ENCODE measurements at places on chromosomes 5 and 9.

DNA sequence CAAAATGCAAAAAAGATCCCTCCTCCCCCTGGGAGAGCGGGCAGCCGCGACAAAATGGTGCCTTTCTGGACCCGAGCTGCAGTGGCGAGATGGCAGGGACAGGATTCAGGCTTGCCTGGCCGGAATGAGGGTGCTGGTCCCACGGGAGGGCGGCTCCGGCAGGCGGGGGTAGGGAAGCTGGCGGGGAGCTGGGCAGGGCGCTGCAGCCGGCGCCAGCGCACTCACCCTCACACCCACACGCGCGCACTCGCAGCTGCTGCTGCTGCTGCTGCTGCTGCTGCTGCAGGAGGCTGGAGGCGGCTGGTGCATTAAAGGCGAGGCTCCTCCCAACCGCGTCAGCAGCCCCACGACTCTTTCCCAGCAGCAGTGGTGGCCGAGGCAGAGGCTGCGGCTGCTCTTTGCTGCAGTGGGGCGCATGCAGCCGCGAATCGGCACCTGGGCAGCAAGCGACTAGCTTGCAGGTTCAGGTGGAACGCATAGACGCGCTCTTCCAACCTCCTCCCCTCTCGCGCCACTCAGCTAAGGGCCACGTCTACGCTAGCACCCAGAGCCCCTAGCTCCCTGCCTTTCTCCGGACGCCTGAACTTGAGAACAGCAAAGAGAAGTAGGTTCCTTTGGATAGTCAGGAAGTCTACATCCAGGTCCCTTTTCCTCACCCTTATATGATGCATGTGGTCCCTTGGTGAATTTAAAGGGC lies at the start of gene PPP2R2B:
PPP2R2B (minus strand) TSS at position 282 of the 697 bp plus-strand sequence.
- DNase-seq, result no peak

DNA sequence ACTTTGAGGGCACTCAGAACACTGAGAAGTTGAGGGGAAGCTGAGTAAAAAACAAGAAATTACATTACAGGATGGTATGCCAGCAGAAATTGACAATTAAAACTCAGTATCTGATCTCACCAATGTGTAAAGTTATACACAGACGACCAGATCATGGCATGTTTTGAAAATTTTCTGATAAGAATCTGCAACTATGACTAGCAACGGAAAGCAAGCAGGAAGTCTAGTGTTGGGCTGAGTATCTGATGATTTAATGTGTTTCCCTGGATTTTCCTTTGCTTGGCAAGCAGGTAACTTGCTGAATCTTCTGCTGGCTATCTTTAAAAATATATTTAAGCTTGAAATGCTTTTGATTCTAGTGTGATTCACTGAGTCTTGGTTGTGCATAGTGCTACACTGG lies 5.2 kb upstream of the GCNT4 start:
- no peak for DNase-seq

DNA sequence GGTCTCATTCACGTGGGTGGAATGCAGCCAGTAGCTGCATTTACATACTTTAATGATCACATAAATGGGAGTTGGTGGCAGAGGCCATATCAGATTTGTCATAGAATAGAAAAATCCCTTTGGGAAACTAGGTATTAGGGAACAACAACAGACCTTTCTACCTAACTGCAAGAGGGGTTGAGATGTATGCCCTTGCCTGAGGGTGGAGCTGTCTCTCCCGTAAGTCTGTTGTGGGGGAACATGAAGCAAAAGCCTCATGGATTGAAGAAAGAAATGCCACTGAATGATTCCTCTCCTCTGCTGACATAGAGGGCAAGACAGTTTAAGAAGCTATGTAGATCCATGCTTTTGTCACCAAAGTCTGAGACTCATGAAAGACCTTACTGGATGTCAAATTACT lies 461.3 kb downstream of the SPOCK1 start:
- DNase-seq, result no peak

DNA sequence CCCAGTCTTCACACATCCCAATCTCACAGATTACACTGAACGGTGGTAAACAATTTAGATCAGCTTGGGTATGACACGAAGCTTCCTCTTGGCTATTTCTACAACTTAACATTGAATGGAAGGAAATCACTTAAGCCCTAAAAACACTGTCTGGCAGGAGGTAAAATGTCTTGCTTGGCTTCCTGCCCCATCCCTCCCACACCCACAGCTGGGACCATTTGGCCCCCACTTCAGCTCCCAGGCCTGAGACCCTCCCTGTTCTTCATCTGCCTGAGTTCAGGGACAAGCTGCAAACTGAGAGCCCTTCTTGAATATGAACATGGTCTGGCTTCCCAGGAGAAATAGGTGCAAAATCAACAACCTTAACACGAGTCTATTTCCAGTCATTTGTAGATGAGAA lies 3.4 kb upstream of the COL15A1 start:
- no peak for DNase-seq

DNA sequence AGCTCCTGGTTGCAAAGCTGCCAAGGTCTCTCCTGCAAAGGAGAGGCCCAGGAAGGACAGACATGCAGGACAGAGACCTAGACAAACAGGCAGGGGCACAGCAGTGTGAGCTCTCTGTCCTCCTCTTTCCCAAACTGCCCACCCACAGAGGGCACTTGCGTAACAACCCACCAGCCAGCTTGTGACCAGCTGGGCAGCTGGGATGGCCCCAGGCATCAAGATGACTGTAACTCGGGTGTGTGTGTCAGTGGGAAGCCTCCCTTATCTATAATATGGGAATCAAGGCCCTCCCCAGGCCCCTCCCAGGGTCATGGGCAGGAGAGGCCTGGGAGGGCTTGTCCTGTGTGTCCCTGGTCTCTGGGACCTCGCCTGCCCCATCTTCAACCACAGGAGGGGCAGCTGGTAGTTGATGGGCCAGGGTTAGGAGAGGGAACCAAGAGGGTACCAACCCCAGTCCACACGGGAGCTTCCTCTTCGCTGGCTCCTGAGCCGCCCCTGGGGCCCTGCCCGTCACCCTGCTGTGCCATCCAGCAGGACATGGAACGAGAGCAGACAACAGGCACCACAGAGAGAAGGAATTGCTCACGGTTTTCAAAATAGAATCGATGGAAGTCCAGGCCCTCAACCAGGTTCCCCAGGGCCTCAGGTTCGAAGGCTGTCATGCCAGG lies 37.9 kb downstream of the SLC6A7 start:
- no peak for DNase-seq

DNA sequence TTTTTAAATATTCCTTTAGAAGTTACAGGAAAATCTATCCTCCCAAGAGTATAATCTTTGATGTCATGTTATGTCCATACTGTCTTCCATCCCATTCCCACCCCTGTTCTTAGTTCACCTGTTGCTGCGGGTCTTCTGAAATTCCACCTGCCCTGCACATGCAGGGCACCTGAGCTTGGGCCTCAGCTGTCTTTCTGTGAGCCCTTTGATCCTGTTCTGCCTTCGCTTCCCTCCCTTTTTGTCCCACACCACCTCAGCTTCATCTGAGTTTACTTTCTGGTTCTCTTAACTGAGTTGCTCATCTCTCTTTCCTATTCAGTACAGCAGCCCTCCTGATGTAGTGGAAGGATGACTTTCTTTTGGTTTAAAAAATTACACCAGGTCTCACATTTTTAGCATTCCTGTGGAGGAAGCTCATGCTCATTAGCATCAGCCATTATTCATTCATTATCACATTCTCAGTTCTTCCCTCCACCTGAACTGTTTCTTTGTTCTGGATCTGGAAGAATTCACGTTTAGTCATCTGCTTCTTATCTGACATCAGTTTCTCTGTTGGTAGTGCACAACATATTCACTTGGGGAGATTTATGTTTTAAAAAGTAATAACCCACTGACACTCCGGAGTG lies 211.0 kb downstream of the ADCY2 start:
- no peak for DNase-seq

- no peak for DNase-seq
Observed at GRCh38 chr5:172769616-172770373, 1.2 kb downstream of the DUSP1 start.

- no peak for DNase-seq
Observed at GRCh38 chr5:72760259-72760658, 56.2 kb upstream of the TNPO1 start.

- DNase-seq, result no peak
Observed at GRCh38 chr9:34271265-34272006, 57.6 kb downstream of the KIF24 start.

DNA sequence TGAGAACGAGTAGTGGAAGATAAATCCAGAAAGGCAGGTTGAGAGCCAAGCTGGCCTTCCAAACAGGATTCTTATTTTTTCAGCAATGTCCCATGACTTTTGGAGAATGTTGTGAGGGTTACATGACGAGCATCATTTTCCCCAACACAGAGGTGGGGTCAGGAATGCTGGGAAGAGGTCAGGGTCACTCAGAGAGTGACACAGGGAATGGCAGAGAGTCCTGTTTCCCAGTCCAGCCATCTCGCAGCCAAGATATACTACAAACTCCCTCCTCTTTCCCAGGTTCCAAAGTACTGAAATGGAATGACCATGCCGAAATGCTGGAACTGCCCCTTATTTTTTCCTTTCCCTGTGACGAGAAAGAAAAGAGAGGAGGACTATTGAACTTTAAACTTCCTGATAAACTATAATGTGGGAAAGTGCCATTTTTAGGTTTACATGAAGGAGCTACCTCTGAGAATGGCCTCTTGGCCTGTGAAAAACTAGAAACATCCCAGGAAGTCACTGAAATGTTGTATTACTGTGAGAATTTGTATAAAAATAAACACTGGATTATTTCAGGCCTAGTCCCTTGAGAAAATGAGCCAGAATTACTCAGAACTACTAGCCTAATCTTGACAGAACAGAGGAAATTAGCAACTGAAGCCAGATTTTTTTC lies 420.4 kb downstream of the CETN3 start:
- no peak for DNase-seq

GRCh38 chr5:10556893-10557746 lies 6.8 kb upstream of the ANKRD33B start:
- no peak for DNase-seq

DNA sequence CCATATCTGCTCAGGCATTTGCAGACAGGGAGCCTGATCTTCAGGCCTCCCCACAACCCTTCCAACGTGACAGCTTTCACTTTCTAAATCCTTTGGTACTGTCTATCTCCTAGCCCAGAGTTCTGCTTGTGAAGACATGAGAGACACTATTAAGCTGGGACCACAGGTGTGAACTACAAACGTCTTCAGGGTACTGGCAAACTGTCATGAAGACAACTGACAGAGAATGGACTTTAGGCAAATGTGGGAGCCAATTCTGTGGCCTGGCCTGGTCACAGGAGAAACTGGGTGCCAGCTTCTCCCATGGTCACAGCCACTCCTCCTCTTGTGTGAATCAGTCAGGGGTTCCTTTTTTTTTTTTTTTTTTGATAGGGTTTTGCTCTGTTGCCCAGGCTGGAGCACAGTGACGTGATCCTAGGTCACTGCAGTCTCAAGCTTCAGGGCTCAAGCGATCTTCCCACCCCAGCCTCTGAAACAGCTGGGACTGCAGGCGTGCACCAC lies 10.4 kb downstream of the TRIM14 start:
- DNase-seq, result no peak

DNA sequence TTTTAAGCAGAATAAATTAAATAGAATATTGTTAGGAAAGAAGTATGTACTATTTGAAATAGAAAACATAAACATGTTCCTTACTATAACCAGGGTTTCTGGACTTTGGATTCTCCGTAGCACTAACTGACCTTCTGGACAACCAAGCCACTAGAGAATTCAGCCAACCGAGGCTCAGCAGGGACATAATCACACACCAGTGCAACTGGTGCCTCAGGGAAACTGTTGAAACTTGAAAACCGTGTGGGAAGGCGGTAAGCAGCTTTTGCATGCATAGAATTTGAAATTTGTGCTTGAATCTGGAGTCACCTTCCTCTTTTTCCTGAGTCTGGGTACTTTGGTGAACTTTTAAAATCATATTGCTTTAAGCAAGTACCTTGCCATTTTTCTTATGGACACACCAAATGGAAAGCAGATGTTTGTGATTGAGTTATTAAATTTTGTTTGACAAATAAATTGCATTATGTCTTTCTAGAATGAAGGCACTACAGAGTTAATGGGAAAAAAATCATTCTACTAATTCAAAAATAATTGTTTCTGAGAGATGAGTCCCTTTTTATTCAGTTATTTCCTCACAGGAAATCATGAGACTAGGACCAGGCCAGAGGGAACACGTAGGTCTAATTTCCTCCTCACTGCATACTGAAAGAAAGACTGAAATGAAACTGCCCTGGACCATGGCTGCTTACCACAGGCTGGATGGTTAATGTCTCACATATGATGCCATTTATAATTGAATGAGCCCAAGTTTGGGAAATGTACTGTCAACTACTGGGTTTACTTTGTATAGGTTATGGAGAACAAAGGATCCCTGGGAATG lies 20.6 kb upstream of the SCAMP1 start:
- no peak for DNase-seq

DNA sequence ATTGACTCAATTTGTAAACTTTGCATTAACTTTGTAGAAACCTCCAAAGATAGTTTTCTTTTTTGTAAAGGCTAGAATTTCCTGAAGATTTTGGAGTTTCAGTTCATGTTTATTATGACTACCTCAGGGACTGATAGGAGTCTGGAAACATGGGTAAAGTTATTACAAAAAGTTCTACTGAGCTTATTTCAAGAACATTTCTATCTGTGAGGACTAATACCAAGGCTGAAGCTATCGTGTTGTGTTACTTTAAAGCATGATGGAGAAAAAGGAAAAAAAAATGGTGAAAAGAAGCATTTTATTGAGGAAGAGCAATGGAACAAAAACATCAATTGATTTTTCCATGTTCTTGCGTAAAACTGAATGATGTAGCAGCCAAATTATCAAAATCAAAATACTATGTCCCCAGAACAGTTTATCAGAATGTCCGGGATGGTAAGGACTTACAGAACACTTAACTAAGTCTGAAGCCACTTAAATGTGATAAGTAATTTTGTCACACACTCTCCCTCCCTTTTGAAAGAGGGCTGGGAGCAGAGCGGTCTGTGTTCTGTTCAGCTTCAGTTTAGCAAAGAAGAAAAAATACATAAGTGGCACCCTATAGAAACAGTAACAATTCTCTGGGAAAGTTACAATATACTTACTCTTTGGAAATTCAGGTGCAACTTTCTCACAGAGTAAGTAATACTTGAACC lies 25.1 kb upstream of the VCAN start:
- DNase-seq, result no peak

- DNase-seq, result peak; percentile 86
Observed at GRCh38 chr9:16236311-16236710, 634.2 kb downstream of the BNC2 start.

GRCh38 chr9:97855899-97856298 lies 2.9 kb downstream of the FOXE1 start:
- no peak for DNase-seq

- DNase-seq, result no peak
Observed at GRCh38 chr5:128199104-128199503, 115.5 kb downstream of the SLC12A2 start.

Data from AG04450 (cell line).